ENCODE measurements at places on chromosomes 1 and 21. TPM values are rescaled to one million over a fixed set of nuclear protein-coding genes. Genes with fewer than 3 reads are reported as not detected.

Gene LYPD8
- total RNA-seq = not detected

Gene CELA2B
- total RNA-seq = not detected

Gene NEGR1
- total RNA-seq = not detected

Gene RNF2
- 17.4 TPM for total RNA-seq

Measured in A549 treated with Mapracorat at 1 μM for 4 hours (cell line).